ENCODE measurements at places on chromosomes 11 and 22.

GRCh38 chr11:74571062-74571399 lies 21.4 kb upstream of the POLD3 start:
- DNase-seq = no peak

GRCh38 chr11:63369165-63369970 lies at the start of gene SLC22A9:
TSS of gene SLC22A9 (plus strand) at chr11:63369785. CDS start at chr11:63370057, 272 bp downstream.
- no peak for DNase-seq

- DNase-seq = no peak
Measured at GRCh38 chr11:72203163-72203562, 11.2 kb downstream of the FOLR1 start.

GRCh38 chr22:26406118-26406517 lies 22.9 kb upstream of the ASPHD2 start:
- no peak for DNase-seq

DNA sequence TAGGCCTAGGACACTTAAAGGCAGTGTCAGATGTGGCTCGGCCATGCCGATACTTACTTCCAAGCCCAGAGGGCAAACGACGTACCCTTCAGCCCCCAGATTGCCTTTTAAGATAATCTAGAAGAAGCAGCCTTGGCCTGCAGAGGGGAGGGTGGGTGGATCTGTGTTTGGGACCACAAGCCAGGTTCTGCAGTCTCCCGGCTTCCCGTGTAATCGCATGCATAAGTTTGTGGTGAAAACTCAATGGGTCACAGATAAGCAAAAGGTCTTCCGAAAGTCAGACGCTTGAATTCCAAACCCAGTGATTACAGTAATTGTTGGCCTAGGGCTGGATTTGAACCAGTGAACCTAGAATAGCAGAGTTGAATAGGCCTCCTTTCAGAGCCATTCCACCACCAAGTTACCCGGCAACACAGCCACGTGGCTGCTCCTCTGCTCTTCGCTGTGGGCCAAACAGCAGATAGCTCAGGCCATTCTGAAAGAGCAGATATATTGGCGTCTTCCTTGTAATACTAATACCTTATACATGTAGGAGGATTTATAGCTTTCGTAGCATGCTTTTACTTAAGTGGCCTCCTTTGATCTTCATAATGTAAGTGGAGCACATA lies 170.8 kb upstream of the CADM1 start:
- no peak for DNase-seq

DNA sequence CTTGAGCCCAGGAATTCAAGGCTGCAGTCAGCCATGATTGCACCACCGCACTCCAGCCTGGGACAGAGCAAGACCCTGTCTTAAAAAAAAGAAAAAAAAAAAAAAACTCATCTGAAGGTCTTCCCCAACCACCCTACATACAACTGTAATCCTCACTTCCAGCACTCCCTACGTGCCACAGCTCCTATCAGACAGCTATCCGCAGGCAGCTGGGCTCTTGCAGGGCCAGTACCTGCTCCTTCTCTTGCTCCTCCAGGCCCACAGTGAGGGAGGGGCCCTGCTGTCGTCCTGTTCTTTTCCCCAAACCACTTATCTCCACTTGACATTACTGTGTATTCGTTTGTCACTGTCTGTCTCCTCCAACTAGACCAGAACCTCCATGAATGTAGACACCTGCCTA lies 156.1 kb upstream of the NECTIN1 start:
- no peak for DNase-seq

GRCh38 chr11:3108183-3108721 lies 51.0 kb upstream of the CARS1 start:
- DNase-seq = no peak

GRCh38 chr11:33534575-33534974 lies 166.1 kb downstream of the C11orf91 start:
- DNase-seq = no peak

DNA sequence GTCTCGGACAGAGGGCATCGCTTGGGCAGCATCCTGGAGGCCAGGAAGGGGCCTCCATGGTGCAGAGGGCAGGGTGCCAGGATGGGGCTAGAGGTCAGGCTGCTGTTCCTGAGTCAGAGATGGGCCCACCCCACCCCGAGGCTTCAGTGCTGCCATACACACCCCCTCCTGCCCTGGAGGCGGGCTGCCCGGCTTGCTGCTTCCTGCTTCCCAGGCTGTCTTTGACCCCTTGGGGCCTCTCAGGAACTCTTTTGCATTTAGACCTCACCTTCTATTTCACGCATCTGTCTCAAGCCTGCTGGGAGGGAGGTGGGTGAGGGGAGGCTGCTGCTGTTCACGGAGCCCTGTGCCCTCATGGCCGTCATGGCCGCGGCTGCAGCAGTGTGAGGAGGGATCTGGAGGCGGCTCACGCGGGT lies 6.6 kb upstream of the GRAMD4 start:
- no peak for DNase-seq

GRCh38 chr11:87290304-87290922 lies 252.7 kb downstream of the TMEM135 start:
- DNase-seq = no peak

- DNase-seq = no peak
Measured at GRCh38 chr11:2724104-2724503, 24.3 kb upstream of the KCNQ1OT1 start.

GRCh38 chr11:113073290-113073953 lies 112.2 kb downstream of the NCAM1 start:
- no peak for DNase-seq

DNA sequence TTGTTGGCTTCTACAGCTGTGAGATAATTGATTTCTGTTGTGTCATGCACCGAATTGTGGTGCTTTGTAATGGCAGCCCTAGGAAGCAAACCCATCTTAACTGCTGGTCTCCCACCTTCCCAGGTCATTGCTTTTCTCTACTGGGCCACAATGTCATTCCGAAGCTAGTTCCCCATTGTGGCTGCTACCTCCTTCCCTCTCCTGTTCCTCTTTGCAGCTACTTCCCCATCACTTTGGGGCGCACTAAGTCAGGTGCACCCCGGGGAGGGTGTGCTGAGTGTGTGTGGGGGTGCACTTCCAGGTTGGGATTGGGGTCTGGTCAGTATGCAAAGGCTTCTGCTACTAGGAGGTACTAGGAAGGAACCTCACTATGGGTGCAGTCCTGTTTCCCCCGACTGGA lies 109.3 kb downstream of the ST3GAL4 start:
- DNase-seq = no peak

DNA sequence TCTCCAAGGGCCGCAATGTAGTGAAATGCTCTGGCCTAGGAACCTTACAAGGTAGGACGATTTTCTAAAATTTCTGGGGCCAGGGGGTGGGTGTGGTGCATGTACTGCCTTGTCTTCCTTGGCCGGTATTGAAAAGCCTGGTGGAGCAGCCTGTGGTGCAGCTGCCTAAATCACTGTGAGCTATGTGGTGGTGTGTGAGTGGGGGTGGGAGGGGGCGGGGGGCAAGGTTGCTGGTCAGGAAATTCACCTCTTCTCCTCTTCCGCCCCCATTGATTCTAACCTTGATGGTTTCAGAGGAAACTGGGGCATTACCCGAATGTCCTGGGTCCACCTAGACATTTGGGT lies 137.2 kb downstream of the DBX1 start:
- DNase-seq = no peak

- no peak for DNase-seq
Measured at GRCh38 chr11:116371146-116371545, 401.6 kb downstream of the BUD13 start.

Measured in thoracic aorta (tissue), 2 donors.